ENCODE measurements at places on chromosomes 1 and 21.

DNA sequence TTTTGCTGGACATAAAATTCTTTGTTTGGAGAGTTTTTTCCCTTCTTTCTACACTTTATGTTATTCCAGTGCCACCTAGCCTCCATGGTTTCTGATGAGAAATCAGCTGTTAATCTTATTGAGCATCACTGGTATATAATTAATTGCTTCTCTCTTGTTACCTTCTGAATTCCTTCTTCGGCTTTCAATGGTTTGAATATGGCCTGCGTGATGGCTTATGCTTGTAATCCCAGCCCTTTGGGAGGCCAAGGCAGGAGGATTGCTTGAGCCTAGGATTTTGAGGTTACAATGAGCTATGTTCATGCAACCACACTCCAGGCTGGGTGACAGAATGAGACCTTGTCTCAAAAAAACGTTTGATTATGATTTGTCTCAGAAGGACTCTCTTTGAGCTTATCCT lies 13.0 kb upstream of the CNIH4 start:
- no peak for DNase-seq

- DNase-seq = no peak
Observed at GRCh38 chr1:1559066-1559465, 15.6 kb downstream of the SSU72 start.

- no peak for DNase-seq
Observed at GRCh38 chr1:118992868-118993699, 4.9 kb upstream of the TBX15 start.

GRCh38 chr1:59212706-59213105 lies 84.2 kb upstream of the FGGY start:
- no peak for DNase-seq

DNA sequence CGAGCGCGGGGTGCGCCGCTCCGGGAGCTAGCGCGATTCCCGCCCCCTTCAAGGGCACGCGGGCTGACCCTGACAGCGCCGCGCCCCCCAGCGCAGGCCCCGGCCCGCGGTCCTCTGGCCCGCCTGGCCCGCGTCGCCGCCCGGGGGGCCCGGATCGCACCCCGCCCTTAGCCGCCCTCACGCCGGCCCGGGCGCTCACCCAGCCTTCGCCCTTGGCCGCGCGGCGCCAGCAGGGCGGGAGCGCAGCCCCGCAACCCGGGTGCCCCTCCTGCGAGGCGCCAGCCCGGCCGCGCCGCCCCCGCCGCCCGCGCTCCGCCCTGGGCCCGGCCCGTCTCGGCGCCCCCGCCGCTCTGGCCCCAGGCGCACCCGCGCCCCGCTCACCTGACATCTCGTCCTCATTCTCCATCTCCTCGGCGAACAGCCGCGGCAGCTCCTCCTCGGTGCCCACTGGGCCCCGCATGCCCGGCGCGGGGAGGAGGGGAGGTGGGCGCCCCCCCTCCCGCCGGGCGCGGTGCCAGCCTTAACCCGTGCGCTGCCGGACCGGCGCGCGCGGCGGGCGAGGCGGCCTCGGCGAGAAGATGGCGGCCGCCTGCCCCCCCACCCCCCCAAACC lies 451 bp downstream of the CHD5 start:
- DNase-seq = no peak

- DNase-seq = no peak
Observed at GRCh38 chr21:15775981-15776380, 46.2 kb downstream of the USP25 start.

DNA sequence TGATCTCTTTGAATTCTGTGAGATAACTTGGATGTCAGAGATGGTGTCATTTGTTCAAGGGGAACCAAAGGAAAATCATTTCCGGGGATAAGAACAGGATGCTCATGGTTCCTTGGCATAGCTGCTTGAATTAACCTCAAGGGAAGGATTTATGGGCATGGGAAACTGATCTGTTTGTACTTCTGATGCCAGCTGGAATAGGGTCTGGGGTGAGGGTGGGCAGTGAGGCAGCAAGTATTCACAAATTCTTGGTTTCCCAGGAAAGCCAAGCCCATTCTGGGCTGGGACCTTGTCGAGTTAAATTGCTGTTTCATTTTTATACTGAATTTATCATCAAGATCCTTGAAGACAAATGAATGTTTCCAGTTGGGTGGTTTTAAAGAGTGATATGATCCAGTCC lies 14.1 kb downstream of the INTS3 start:
- DNase-seq = no peak

- no peak for DNase-seq
Observed at GRCh38 chr21:42669041-42669440, 15.6 kb downstream of the PDE9A start.

GRCh38 chr1:194013561-194013960 lies 827.1 kb upstream of the B3GALT2 start:
- no peak for DNase-seq

GRCh38 chr1:198019126-198019525 lies 102.0 kb downstream of the LHX9 start:
- DNase-seq = no peak

- no peak for DNase-seq
Observed at GRCh38 chr1:211386921-211387320, 60.3 kb downstream of the TRAF5 start.

- DNase-seq = no peak
Observed at GRCh38 chr1:39434797-39435395, 56.5 kb upstream of the BMP8A start.

DNA sequence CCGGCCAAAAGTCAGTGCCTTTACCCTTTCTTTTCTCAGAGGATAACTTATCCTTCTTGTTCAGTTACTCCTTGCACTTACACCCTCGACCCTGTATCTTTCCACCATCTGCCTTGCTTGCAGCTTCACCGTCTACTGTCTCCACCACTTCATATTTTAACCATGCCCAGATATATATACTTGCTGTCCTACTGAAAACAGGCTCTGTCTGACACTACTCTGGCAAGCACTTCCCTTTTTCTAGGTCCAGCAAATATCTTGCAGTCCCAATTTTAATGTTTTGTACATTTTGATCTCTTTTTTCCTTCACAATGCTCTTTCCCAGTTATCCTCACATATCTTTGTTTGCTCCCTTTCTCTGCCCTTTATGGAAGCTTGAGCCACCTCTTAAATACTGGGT lies 308.6 kb downstream of the TPR start:
- no peak for DNase-seq

DNA sequence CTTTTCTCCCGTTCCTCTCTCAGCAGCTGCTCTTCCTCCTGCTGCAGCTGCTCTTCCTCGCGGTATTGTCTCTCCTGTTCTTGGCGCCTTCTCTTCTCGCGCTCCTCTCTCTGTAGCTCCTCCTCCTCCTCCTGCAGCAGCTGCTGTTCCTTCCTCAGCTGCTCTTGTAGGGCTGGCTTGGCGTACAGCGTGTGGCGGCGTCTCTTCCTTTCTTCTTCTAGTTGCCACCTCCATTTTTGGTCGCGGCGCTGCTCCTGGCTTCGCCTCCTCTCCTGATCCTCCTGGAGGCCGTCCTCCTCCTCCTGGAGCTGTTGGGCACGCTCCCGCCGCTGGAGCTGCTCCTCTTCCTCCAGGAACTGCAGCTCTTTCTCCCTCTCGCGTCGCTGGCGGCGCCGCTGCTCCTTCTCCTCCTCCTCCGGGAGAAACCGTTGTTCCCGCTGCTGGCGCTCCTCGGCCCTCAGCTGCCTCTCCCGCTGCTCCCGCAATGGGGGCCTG lies 4.8 kb downstream of the TCHH start:
- DNase-seq = no peak

- DNase-seq = no peak
Observed at GRCh38 chr1:107952989-107953388, 12.0 kb downstream of the VAV3 start.

DNA sequence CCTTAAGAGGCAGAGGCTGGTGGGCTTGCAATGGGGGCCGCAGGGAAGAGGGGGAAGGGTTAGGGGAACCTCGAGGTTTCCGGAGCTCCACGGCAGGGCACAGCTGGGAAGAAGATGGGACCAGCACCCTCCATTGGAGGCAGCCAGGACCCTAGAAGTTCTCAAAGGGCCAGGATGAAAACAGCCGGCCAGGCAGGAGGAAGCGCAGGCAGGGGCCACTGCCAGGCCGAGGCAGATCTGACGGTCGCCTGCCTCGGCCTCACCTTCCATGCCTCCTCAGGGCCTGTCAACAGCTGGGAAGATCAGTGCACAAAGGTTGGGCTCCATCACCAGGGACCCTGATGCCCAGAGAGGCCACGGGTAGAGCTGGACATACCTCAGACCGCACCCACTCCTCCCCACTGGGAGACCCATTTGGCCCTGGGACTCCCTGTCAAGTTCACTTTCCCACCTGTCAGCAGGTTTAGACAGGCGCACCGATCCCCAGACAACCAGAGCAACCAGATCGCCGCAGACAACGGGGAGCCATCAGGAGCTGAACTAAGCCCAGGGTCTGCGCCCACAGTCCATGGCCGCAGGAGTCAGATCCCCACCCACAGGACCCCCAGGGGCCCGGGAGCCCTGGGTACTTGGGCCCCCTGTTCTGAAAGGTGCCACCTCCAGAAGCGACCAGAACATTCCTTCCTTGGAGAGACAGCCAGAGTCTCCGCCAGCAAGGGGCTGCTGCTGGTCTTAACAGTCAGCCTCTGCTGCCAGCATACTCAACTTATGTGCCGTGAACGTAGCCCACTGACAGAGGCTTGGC lies 2.2 kb downstream of the SLC19A1 start:
- no peak for DNase-seq

DNA sequence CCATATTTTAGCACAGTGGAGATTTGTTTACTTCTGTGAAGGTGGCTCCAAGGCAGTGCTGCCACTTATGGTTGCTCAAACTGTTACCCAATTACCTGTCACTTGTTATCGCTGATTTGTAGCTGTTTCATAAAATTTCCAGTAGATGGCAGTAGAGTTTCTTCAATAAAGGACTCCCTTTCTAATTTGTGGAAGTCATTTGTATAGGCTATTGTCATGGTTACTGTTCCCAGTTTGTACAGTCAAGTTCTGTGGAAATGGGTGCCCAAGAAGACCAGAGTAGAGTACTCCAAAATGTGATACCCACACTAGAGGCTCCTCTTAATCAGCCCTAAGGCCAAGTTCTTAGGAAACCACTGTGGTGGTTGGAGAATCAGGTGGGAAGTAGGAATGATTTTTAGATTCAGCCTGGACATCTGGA lies 186.1 kb downstream of the CLEC20A start:
- DNase-seq = peak; percentile 24

DNA sequence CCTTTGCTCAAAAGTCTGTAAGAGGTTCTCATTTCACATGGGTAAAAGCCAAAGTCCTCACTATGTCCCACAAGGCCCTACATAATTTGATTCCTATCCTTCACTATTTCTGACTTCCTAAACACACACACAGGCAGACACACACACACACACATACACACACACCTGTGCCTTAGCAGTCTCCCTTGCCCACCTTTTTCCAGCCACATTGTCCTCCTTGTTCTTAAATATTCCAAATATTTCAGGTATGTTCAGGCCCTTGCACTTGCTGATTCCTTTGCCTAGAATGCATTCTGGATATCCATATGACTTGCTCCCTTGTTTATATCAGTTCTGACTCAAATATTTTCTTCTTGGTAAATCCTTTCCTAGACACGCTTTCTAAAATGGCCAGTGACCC lies 54.6 kb downstream of the NTNG1 start:
- DNase-seq = no peak

DNA sequence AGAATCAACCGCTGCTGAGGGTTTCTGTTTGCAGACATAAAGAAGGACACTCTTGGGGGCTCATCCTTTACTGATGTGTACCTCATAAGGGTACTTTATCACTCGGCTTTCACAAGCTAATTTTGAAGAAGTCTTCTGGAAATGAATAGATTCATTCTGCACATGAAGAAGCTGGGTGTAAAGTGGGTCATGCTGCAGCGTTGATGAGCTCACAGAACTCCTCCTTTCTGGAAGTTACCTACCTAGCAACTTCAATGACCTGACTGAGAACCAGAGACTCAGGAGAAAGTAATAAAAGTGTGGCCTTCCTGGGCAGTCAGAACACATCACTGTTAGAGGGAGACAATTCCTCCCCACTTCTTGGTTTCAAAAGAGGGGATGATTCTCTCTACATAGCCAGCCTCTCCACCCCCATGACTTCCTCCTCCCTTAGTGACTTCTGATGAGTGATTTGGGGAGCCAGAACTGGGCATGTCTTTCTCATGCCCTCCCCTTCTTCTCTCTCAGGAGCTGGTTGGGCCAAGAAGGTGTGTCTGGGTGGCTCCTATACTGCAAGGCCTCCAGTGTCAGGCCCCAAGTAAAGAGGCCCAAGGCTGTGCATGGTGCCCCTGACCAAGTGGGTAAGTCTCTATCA lies 27.0 kb downstream of the PCNX2 start:
- no peak for DNase-seq

- DNase-seq = no peak
Observed at GRCh38 chr1:231387770-231388669, 34.1 kb downstream of the EGLN1 start.

GRCh38 chr1:216750031-216750627 lies 26.9 kb upstream of the ESRRG start:
- DNase-seq = no peak

GRCh38 chr1:112356765-112357164 lies 39.2 kb upstream of the CTTNBP2NL start:
- no peak for DNase-seq

DNA sequence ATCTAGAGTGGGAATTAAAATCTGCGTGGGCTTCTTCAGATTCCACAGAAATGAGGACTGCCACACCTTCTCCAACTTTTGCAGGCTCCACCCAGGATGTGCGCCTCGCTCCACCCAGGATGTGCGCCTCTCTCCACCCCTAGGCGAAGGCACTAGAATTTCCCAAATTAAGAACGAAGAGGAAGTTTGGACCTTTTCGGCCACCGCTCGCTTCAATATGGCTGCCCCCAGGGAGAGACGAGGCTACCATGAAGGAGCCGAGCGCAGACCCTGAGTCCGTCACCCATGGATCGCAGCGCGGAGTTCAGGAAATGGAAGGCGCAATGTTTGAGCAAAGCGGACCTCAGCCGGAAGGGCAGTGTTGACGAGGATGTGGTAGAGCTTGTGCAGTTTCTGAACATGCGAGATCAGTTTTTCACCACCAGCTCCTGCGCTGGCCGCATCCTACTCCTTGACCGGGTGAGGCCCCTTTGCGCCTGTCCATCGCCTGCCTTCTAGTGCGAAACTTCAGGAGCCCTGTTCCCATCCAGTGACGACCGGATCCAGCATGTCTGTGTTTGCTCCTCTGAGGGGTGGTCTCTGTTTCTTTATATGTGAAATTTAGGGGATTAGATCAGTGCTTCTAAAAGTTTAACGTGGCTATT lies at the start of the genes CRYZ and TYW3:
TSS of gene CRYZ (minus strand) at position 91 of the 644 bp plus-strand sequence. CDS start 8,229 bp downstream, outside the sequence.
TSS of gene TYW3 (plus strand) at position 193 of the 644 bp plus-strand sequence. CDS start at position 286, 93 bp downstream.
- peak; percentile 39 for DNase-seq

- no peak for DNase-seq
Observed at GRCh38 chr1:221439747-221440501, 302.0 kb downstream of the DUSP10 start.

DNA sequence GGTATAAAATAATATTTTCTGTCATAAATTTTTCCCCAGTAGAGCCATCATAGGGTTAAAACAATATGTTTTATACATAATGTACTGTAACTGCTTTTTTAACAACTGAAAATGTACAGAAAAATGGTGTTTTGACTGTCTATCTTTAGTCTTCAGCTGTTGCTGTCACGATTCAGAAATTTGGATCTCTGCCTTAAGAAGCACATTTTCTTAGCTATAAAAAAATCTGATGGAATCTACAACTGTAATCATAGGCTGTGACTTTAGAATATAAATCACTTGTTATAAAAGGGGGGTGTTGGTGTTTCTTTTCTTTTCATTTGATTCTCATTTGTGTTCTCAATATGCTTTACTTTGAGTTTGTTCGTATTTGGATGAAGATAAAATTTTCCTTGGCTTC lies 187.5 kb downstream of the PDE4B start:
- no peak for DNase-seq

All from NCI-H524 treated with DMSO at 0.1 percent for 48 hours (cell line).